ENCODE measurements at places on chromosomes 2 and 18. TPM values are rescaled to one million over a fixed set of nuclear protein-coding genes. Genes with fewer than 3 reads are reported as not detected.

DNA sequence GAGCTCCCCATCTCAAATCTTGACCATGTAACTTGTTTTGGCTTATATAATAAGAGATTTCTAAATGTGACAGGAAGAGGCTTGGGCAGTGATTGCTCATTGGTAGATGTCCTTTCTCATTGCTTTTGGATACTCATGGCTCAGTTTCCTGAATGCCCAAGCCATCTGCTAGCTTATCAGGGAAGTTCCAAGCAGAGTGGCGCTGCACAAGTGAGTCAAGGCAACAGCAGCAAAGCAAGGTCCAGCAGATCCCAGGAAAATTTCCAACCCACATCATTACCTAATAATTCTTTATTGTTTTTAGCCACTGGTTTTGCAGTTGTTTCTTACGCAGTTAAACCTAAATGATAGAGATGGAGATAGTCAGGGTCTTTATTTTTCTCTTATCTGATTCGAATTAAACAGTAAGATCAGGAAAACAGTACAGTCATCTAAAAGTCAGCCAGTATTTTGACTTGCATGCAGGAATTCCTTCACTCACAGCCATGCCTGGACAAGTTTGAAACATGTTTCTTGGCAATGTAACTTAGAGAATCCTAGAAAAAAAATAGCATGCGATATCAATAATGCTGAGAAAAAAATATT is 349.7 kb upstream of the TMEFF2 start:
- H3K27me3 ChIP-seq, result no peaks in the 10 kb centered on the region
- no peaks in the 10 kb centered on the region for H3K36me3 ChIP-seq
- H3K27ac ChIP-seq, result no peak overlapping the region
- H3K4me3 ChIP-seq, result no peak overlapping the region

GRCh38 chr2:117960231-117960630 is 53.6 kb downstream of the CCDC93 start:
- no peaks in the 10 kb centered on the region for H3K27me3 ChIP-seq
- DNase-seq, result no peak
- no peak overlapping the region for H3K4me3 ChIP-seq
- H3K4me1 ChIP-seq, result peaks cover 12% of the 10 kb centered on the region

GRCh38 chr2:121015971-121016485 is 269.0 kb downstream of the TFCP2L1 start:
- no peak overlapping the region for H3K4me3 ChIP-seq
- no peak overlapping the region for H3K27ac ChIP-seq
- DNase-seq, result no peak

DNA sequence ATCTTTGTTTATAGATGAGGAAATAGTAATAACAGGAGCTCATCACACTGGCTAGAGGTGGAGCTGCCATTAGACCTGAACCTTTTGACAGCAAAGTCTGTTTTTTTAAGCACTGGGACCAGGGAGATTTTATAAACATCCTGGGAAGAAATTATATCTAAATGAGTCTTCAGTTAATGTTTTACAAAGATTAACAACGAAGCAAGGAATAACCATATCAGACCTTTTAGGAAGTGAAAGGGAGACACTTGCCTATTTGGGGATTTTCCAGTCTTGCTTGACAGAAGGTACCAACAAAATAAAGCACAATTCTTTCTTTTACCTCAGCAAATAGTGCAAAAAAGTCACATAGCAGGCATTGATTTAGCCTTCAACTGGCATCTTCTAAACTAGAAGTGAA is 777.0 kb downstream of the CPS1 start:
- no peak overlapping the region for H3K27ac ChIP-seq
- no peak overlapping the region for H3K4me3 ChIP-seq
- no peaks in the 10 kb centered on the region for H3K27me3 ChIP-seq
- no peaks in the 10 kb centered on the region for H3K36me3 ChIP-seq
- H3K4me1 ChIP-seq, result peaks cover 15% of the 10 kb centered on the region

GRCh38 chr18:9361191-9361590 is 26.6 kb downstream of the TWSG1 start:
- no peak for DNase-seq
- no peak overlapping the region for H3K4me3 ChIP-seq
- H3K27ac ChIP-seq, result no peak overlapping the region

- H3K27me3 ChIP-seq, result no peaks in the 10 kb centered on the region
- H3K36me3 ChIP-seq, result no peaks in the 10 kb centered on the region
- no peak overlapping the region for H3K4me3 ChIP-seq
- no peak overlapping the region for H3K27ac ChIP-seq
Observed at GRCh38 chr18:46060359-46060841, 11.7 kb downstream of the PSTPIP2 start.

- H3K27ac ChIP-seq, result no peak overlapping the region
- H3K4me1 ChIP-seq, result peaks cover 5% of the 10 kb centered on the region
- no peak for DNase-seq
- no peaks in the 10 kb centered on the region for H3K36me3 ChIP-seq
Observed at GRCh38 chr2:70671092-70671675, 96.8 kb downstream of the ADD2 start.

DNA sequence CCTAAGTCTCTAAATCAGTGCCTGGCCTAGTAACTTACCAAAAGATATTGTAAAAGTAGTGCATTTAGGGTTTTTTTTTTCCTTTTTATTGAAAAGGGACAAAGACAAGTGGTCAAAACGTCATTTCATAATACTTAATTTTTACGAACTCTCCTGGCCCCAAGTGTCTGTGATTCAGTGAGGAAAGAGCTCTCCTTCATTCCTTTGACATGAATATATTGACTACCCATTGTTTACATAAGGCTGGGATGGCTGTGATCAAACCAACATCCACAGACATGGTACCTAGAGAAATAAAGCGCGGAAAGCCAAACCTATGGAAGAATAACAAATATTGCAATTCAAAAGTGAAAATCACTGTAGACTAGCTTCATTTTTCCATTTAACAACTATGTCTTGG is 198.4 kb downstream of the BABAM2 start:
- no peaks in the 10 kb centered on the region for H3K27me3 ChIP-seq
- H3K4me3 ChIP-seq, result no peak overlapping the region
- DNase-seq, result no peak
- no peaks in the 10 kb centered on the region for H3K36me3 ChIP-seq
- peaks cover 2% of the 10 kb centered on the region for H3K4me1 ChIP-seq

GRCh38 chr18:25074925-25075324 is 277.0 kb downstream of the ZNF521 start:
- DNase-seq, result no peak
- no peaks in the 10 kb centered on the region for H3K36me3 ChIP-seq
- peaks cover 12% of the 10 kb centered on the region for H3K27me3 ChIP-seq
- no peak overlapping the region for H3K4me3 ChIP-seq

DNA sequence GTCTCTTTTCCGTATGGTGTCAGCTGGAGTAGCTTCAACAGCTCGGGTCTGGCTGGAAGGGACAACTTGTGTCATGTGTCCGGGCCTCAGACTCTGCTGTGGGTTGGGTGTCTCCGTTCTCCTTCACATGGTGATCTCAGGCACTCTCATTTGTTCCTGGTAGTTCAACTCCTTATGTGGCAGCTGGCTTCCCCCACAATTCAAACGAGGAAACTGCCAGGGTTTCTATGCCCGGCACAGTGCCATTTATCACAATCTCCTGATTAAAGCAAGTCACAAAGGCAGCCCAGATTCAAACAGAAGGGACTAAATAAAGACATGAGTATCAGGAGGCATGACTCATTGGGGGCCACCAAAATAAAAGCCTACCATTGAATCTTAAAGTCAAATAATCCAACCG is 22.7 kb downstream of the MRO start:
- H3K27me3 ChIP-seq, result no peaks in the 10 kb centered on the region
- peak overlapping the region; percentile 55 for H3K27ac ChIP-seq
- H3K4me1 ChIP-seq, result peaks cover 56% of the 10 kb centered on the region
- DNase-seq, result no peak

- no peak for DNase-seq
- peaks cover 17% of the 10 kb centered on the region for H3K27me3 ChIP-seq
- H3K4me1 ChIP-seq, result peaks cover 2% of the 10 kb centered on the region
- no peak overlapping the region for H3K4me3 ChIP-seq
Observed at GRCh38 chr2:155730804-155731203, 601.7 kb downstream of the NR4A2 start.

The POLR1A gene
- total RNA-seq, result 47.9 TPM

The PDE11A gene
- total RNA-seq, result 60.5 TPM

The NEUROD1 gene
- 33.3 TPM for total RNA-seq

The SCYGR3 gene
- total RNA-seq, result not detected

The TMEM182 gene
- total RNA-seq, result 8.1 TPM
